ENCODE measurements at places on chromosomes 11 and 22.
A peak's percentile ranks its signal among the peaks of the same experiment; 100 is the strongest.

GRCh38 chr11:73019996-73020395, 122.1 kb downstream of the FCHSD2 start:
- DNase-seq: no peak

- no peak for DNase-seq
Observed at GRCh38 chr11:8058216-8058615, 22.8 kb upstream of the TUB start.

DNA sequence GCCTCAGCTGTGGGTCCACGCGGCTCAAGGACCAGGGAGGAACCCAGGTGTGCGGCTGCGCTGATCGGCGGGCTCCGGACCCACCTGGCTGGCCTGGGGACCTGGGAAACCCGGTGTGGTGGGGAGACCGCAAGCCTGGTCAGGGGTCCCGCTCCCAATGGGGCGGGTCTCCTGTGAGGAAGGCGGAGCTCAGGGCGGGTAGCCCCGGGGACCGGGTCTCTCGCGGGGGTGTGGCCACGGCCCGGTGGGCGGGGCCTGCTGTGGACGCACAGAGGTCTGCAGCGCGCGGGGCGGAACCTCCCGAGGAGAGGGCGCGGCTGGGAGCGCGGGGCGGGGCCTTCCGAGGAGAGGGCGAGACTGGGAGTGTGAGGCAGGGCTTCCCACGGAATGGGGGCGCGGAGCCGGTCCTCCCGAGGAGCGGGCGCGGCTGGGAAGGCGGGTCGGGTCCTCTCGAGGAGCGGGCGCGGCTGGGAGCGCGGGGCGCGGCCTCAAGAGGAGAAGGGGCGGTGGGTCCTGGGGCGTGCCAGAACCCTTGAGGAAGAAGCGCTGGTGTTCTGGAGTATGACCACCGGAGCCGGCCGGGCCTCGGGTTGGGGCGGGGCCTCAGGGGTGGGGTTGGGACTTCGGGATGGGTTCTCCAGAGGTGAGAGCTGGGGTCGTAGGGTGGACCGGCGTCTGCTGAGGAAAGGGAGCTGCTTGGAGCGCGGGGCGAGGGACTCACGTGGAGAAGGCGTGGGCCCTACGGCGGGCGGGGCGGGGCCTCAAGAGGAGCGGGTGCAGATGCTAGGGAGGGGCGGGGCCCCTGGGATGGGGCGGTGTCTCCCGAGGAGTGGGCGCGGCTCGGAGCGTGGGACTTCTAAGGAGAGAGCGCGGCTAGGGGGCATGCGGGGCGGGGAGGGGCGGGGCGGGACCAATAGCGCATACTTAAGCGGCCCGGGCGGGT, 20.8 kb downstream of the DGCR6L start:
- DNase-seq: peak; percentile 77

GRCh38 chr22:39176143-39176713, 23.7 kb upstream of the CBX7 start:
- no peak for DNase-seq

GRCh38 chr11:74720596-74721478, 10.4 kb downstream of the CHRDL2 start:
- no peak for DNase-seq

- DNase-seq: no peak
Observed at GRCh38 chr11:31812383-31813381, 1.6 kb upstream of the PAX6 start.

DNA sequence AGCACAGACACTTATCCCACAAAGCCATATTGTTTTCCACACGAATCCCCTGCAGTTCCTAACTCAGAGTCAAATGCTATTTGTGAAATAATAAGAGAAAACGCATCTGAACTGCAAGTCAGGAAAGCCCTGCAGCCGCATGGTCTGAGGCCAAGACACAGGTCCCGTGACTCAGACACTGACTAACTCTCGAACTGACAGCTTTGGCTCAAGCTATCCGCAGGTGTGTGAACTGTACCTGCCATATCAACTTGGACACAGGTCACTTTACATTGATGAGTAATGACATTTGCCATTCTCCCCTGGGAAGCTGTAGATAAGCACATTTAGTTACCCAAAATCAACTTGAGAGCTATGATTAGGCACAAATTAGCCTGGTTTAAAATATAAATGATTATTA, 34.9 kb upstream of the NFRKB start:
- DNase-seq: no peak

GRCh38 chr11:64007629-64008282, 21.5 kb downstream of the OTUB1 start:
- no peak for DNase-seq

GRCh38 chr11:128963744-128964325, 21.2 kb upstream of the TP53AIP1 start:
- DNase-seq: no peak

DNA sequence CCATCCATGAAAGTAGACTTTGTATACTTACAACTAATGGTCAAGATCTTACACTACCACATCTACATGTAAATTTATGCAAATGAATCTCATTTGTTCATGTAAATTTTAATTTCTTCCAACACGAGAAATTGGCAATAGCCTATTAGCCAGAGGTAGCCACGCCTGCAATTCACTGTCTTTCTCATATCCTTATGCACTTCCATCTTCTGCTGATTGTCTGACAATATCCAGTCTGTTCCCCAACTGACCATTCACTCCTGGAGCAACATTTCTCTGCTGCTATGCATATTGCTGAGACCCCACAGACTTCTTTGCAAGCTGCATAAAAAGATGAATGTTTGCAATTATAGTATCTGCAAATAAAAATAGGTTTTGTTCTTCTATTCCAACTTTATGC, 2.5 kb downstream of the NNMT start:
- no peak for DNase-seq

DNA sequence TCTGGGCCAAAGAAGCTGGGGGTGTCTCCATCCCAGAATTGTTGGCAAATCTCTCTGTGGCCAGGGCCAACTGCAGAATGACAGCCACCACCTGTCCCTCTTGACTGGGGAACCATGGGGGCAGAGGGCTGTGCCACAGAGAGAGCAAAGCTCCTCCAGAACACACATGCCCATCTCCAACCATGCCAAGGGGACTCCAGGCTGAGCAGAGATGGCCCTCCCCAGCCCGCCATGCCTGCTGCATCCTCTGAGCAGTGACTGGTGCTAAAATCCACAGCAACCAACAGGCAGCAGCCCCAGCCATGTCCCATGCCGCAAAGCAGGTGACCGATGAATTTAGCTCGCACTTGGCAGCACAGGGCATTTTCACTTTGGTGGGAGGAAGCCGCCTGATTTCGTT, 45.0 kb downstream of the LARGE1 start:
- DNase-seq: no peak

GRCh38 chr11:114311946-114312345, 15.7 kb downstream of the NNMT start:
- no peak for DNase-seq

- no peak for DNase-seq
Observed at GRCh38 chr11:64523456-64524157, 67.4 kb upstream of the SLC22A12 start.

- peak; percentile 49 for DNase-seq
Observed at GRCh38 chr11:128318856-128319474, 268.4 kb downstream of the ETS1 start.

- DNase-seq: no peak
Observed at GRCh38 chr22:43570531-43571165, 158.8 kb downstream of the MPPED1 start.

- DNase-seq: no peak
Observed at GRCh38 chr11:2109541-2110019, 29.6 kb downstream of the IGF2 start.

- no peak for DNase-seq
Observed at GRCh38 chr11:134939905-134940304, 527.9 kb upstream of the B3GAT1 start.

DNA sequence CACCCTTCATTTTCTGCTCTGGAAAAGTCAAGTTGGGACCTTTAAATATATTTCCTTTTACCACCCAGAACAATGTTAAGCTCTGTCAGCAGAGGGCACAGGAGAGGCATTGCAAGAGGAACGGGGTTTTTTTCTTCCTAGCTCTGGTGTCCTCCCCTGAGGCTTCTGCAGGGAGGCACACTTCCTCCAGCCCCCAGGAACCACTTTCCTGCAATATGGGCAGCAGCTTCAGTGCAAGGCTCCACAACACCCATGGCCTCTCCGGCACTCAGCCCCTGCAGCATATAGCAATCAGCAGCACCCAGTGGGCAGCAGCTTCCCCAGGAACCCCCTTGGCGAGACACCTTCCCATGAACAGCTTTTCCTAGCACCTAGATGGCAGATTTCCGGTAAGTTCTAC, 101.4 kb downstream of the SYT9 start:
- DNase-seq: no peak

DNA sequence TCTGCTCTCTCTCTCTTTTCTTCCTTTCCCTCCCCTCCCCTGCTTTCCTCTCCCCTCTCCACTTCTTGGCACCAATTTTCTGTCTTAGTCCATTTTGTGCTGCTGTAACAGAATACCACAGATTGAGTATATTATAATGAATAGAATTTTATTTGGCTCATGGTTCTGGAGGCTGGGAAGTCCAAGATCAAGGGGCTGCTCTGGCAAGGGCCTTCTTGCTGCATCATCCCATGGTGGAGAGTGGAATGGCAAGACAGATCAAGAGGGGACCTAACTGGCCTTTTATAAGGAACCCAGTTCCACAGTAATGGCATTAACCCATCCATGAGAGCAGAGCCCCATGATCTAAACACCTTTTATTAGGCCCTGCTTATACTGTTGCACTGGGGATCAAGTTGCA, 44.5 kb downstream of the ST3GAL4 start:
- no peak for DNase-seq

DNA sequence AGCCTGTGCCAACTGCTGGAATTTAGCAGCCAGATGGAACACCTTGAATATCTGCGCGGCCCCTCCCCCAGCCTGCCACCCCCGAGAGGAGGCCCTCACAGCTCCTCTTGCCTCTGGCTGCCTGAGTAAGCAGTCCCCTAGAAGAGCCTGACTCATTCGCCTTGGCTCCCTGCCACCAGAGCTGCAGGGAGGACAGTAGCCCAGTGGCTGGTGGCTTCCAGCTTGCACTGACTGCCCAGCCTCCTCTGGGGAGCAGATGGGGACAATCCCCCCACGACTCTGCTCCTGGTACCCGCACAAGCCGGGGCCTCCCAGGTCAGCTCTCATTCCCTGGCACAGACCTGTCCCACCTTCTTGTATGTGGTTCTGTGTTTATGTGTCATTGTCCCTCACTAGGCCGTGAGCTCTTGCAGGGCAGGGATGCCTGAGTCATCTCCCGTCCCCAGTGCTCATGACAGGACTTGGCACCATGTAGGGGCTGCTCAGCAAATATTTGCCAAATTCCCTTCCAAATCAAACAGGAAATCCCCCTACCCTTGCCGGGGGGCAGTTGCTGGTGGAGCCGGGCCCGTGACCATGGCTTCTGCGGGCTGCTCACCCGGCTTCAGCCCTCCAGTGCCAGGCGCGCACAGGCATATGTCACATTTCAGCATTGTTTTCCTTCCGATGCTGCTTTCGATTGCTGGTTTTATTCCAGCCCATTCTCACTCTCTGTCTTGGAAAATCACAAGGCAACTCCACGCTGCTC, 43.6 kb downstream of the CACNG2 start:
- DNase-seq: no peak

DNA sequence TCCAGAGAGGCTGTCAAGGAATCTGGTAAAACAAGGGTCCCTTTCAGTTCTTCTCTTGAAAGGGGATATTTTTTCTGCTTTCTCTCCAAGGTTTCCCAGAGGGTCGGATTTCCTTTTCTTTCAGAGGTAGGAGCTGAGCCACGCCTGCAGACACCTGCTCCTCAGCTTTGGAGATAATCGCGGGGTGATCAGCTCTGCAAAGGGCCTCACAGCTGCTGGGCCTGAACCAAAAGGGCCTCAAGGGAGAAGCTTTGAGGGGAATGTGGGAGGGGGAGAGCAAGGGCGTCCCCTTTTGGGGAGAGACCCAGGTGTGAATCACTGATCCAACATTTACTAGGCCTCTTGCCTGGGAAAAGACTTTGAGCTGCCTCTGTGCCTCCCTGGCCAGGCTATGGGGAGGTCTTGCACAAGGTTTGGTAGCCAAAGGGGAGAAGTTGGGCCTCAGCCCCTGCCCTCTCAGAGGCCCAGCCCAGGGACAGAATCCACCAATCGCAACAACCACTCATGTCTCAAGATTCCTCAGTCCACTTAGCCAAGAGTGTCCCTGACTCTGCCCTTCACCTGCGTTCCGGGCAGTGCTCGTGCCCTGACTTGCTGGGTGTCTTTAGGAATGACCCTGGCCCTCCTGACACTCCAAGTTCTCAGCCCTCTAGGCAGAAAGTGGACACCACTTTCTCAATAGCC, 14.0 kb upstream of the TP53I11 start:
- DNase-seq: no peak

DNA sequence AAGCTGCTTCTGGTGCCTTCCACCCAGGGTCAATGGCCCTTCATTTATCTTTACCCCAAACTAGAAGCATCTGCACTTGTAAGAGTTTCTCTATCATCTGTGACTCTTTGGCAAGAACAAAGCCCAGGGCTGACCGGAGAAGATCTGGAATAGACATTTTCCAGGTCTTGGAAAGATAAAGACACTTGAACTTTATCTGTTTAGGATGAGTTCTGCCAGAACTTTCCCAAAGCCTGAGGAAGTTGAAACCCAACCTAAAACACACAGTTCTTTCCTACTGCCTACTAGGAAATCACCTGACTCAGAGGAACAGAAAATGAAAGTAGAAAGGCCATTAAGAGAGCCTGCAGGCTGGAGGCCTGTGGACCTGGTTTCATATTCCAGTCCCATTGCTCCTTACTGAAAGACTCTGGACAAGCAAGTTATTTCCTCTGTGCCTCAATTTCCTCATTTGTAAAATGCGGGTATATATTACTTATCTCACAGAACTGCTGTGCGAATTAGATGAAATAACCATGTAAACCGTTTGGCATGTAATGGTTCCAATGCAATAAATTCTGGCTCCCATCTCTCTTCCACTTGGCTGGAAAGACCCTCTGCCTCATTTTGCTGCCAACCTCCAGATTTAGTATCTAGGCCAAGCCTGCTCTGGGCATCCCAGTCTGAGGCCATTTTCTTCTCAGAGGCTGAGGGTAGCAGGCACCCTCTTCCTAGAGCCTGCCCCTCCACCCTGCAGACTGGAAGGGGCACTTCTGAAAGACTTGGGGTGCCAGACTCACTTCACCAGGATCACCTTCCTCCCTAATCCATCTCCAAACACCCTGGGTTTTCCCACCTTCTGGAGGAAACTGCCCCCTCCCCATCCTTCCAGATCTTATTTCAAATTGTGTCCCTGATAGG, 1.2 kb downstream of the UBE2L6 start:
- no peak for DNase-seq

GRCh38 chr11:12117611-12118010, 7.2 kb downstream of the MICAL2 start:
- DNase-seq: no peak
